ENCODE measurements at places on chromosomes 1 and 21.

GRCh38 chr1:160363010-160363409 is 3.9 kb upstream of the NHLH1 start:
- DNase-seq: no peak

DNA sequence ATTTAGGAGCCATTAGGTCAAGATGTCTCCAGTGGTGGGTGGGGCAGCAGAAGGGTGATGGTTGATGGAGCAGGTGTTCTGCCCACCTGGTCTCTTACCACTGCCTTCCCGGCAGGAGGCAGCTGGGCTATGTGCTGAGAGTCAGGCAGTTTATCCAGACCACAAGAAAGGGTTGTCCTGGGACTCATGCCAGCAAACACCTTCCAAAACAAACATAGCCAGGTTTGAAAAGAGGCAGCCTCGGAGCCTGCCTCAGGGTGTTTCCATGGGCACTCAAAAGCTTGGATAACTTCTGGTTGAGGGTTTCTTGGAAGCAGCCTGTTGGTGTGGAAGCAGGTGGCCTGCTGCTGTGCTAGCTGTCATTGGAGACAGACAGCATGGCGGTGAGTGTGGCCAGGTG is 187.2 kb downstream of the PCP4 start:
- DNase-seq: no peak

GRCh38 chr1:167628741-167629515 is 1.1 kb upstream of the RCSD1 start:
- DNase-seq: no peak

DNA sequence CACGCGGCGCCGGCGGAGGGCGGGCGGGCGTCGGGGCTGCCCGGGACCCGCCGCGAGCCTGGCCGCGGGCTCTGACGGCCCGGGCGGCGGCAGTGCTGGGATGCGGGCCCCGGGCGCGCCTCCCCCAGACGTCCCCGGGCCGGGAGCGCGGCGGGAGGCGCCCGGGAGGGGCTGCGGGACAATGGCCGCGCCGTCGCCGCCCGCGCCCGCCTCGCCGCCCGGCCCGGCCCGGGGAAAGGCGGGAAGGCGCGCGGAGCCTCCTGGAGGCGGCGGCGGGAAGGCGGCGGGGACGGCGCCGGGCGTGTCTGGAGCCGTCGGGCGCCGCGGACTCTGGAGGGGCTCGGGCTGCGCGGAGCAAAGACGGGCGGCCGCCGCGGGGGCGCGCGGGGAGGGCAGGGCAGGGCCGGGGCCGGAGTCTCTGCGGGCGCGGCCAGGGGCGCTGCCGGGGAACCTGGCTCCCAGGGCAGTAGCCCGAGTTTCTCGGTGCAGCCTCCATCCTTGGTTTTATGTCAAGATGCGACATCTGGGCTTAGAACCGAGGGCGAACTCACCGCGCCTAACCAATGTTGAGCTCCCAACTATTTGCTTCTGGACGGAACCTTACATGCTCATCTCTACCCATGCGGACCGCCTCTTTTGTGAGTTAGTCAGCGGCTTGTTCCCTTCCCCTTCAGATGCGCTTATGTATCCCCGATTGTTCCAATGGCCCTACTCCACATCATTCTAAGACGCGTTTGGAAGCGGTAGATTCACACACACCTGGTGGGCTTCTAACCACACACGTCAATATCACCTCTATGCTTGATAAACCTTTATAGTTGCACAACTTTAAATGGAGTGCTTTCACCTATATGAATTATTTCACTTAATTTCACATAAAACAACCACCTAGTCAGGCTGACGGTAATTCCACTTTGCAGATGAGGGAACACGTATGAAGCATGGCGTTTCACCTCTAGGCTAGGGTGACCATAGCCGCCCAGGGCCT is 651 bp downstream of the ZBTB8A start:
- DNase-seq: no peak

DNA sequence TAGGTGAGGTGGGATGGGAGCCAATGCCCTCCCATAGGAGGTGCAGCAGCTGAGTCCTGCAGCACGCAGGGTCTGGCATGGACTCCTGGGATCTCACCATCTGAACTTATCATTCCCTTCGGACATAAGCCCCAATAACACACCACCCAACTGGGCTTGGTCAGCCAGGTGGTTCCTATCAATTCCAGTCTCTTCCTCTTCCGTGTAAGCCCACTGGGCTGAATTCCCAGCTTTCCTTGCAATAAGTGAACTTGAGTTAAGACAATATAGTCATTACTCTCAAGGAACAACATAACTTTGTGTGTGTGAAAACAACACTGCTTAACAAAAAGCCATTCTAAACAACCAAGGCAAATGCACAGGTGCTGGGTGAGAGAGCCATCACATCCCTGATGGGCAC is 86.6 kb upstream of the EDN2 start:
- no peak for DNase-seq

DNA sequence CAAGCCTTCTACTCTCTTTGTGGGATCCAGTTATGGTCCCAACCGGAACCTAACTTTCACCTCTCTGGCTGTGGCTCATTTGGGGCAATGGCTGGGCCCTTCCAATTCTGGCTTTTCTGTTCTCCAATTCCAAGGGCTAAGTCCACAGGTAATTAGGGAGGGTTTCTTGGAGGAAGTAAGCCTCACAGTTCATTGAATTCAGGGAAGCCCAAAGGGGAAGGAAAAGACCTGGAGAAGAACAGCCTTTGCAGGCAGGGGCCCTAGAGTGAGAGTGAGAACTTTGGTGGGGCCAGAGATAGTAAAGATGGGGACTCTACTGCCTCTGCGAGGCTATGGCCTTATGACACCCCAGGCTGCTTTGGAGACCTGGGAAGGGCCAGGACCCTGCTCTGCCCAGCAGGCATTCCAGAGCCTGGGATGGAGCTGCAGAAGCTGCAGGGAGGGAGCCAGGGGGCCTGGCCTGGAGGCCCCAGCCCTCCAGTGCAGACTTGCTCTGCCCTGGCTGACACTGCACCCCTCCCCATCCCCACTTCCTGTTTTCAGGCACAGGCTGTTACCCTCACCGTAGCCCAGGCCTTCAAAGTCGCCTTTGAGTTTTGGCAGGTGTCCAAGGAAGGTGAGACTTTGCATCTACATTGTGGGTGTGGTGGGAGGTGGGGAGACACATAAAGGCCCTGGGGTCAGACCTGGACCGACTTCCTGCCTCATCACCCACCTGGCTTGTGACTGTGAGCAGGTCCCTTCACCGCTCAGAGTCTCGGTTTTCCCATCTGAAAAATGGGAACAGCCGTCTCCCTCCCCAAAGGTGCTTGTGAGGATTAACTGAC is 18.9 kb downstream of the LDLRAP1 start:
- peak; percentile 78 for DNase-seq

DNA sequence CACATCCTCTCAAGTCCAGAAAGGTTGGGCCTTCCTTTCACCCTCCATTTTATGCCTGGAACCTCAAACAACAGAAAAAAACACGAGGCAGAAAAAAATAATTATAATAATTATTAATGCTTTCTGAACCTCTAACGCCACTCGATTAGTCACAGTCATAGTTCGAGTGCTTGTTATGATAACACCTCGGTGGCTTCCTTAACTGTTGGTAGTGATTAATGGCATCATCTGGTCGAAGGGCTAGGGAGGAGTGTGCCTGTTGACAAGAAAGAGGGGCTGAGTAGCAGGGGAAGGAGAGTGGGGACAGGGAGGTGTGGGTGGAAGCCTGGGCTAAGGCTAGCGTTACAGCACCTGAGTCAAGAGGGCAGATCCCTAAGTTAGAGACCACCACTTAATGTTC is 21.3 kb upstream of the IL10 start:
- DNase-seq: no peak

GRCh38 chr1:2380816-2381591 is 10.3 kb downstream of the MORN1 start:
- DNase-seq: no peak

DNA sequence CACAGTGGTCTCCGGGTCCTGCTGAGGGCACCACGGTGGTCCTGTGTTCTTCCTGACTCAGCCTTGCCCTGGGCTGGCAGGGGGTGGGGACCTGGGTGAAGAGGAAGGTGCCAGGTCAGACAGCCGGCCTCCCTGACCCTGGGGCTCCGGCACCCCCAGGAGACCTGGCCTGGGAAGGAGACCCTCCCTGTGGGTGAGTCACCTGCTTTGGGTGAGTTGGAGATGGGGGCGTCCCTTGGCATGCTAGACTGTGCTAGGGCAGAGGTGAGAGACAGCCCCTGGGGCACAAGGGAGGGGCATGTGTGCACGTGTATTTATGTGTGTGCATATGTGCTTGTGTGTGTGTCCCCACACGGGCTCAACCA is 23.4 kb downstream of the SPSB1 start:
- no peak for DNase-seq

- DNase-seq: no peak
These were observed 135.1 kb downstream of the AK5 start for GRCh38 chr1:77416692-77417450.

GRCh38 chr1:28078680-28079626 is 9.5 kb downstream of the EYA3 start:
- no peak for DNase-seq

- DNase-seq: no peak
These were observed 403.7 kb upstream of the B3GALT2 start for GRCh38 chr1:193590102-193590501.

DNA sequence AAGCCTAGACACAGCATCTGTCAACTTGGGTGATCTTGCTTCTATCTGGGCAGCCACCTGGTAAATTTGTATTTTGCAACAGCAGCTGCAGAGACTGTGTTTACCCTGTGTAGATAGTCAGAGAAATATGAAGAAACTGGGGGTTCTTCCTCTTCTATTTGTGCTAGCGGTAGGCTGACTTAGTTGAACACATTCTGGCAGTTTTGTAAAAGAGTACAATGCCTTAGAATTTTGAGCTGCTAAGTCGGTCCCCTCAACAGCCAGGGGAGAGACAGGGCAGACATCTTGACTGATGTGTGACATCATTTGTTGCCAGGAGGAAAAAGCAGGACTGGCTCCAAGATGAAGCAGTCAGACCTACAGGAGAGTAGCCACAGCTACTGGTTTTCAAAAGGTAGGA is 53.7 kb downstream of the KCNJ6 start:
- no peak for DNase-seq

DNA sequence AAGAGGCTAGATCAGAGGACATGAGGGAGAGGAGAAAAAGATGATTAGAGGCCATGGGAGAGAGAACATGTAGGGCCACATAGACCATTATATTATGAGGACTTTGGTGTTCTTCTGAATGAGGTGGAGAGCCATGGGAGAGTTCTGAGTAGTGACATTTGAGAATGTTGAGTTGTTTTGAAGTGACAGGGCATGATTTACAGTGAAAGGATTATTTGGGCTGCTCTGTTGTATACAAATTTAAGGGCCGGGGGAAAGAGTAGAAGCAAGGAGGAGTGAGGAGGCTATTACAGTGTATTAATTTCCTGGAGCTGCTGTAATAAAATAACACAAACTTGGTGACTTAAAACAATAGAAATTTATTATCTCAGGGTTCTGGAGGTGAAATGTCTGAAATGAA is 102.5 kb upstream of the RGS4 start:
- DNase-seq: no peak

DNA sequence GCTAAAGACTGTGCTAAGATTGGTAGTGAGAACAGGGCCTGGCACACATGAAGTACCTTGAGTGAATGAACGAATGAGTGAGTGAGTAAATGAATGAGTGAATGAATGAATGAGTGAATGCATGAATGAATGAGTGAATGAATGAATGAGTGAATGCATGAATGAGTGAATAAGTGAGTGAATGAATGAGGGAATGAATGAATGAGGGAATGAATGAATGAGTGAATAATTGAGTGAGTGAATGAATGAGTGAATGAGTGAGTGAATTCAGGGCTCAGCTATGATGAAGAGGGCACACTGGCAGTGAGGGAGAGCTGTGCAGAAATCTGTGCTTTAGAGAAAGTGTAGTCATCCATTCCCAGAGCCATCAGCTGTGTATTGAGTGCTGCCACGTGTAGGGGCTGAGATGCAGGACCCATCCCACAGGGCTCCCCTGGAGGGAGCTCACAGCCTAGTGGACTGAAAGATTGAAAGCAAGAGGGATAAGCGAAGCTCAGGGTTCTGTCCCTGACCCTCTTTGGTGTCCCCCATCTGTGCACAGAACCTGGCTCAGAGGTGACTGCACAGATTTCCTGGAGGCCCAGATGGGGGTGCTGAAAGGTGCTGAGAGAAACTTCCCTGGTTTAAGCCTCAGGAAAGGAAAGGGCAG is 217.9 kb upstream of the VAMP3 start:
- DNase-seq: no peak

DNA sequence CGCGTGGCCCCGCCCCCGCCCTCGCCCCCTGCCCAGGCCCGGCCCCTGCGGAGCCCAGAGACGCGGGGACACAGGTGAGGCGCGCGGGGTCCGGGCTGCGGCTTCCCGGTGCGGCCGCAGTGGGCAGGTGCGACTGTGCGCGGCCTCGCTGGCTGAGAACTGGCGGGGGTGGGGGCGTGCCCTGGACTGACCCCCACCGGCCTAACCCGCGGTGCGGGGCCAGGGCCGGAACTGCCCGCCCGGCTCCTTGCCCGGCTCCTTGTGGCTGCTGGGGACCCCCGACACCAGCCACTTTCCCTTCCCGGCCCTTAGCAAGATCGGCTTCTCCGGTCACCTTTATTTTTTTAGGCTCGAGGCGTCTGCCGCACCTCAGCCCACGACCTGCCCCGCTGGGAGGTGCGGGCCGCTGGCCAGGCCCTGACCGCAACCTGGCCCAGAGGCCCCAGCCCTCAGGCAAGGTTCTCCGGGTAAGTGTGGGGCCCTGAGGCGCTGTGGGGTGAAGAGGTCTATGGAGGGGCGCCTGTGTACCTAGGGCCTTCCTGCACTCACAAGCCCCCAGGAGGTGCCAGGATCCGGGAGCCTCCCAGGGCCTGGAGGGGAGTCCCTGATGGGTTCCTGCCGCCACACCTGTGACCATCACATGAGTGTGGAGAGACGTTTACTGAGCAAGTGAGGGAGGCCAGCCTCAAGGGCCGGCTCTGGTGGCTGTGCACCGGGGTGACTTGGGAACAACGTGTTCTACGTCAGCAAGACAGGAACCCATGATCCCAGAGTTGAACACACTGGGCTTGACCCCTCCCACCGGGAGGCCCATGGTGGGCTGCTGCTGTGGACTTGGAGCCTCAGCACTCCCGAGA is at the start of gene SMIM1:
Gene SMIM1 (plus strand): TSS at position 35 of the 857 bp plus-strand sequence. CDS start 2,625 bp downstream, outside the sequence.
- DNase-seq: no peak

DNA sequence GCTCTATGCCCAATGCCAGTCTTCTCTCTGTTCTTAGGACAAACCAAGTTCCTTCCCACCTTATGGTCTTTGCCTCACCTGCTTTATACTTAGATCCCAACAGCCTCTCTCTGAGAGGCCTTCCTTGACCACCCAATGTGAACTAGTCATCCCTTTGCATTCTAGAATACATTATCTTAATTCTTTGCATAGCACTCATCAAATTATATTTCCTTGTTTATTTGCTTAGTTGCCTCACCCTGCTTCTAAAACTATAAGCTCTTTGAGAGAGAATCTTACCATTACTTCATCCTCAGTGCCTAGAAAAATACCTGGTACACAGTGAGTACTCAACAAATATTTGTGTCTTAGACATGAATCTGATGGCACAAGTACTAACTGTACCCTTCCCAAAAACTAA is 8.0 kb downstream of the PIGP start:
- DNase-seq: no peak

DNA sequence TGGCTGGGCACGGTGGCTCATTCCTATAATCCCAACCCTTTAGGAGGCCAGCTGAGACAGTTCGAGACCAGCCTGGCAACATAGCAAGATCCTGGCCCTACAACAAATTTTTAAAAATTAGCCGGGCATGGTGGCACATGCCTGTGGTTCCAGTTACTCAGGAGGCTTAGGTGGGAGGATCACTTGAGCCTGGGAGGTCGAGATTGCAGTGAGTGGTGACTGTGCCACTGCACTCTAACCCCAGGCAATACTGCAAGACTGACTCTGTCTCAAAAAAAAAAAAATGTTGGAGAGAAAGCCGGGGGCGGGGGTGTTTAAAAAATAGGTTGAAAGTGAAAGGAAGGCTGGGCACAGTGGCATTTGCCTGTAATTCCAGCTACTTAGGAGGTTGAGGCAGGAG is 16.5 kb downstream of the CLDN19 start:
- no peak for DNase-seq

Data from activated CD8-positive, alpha-beta memory T cell treated with anti-CD3 and anti-CD28 coated beads for 1 hour (primary cell).